Suprapubic skin (tissue), 4 donors: ENCODE measurements at places on chromosomes 2 and 18.

DNA sequence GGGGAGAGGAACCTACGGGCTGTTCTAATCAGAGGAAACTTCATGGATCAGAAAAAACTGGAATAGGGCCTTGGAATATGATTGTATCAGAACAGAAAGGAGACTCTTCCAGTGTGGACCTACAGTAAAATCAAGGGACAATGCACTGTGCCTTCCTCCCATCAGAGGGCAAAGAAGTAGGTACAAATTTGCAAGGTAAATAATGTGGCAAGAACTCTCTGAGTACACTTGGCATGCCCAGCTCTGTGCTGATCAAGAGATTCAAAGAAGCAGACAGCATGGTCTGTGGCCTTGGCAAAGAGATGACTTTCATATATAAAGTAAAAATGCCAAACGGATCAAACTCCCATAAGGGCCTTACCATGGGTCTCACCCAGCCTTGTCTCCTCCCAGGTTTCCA lies 242.6 kb upstream of the OSR1 start:
- no peak for DNase-seq

- DNase-seq: no peak
Measured at GRCh38 chr2:113251118-113251517, 27.6 kb downstream of the PAX8 start.

DNA sequence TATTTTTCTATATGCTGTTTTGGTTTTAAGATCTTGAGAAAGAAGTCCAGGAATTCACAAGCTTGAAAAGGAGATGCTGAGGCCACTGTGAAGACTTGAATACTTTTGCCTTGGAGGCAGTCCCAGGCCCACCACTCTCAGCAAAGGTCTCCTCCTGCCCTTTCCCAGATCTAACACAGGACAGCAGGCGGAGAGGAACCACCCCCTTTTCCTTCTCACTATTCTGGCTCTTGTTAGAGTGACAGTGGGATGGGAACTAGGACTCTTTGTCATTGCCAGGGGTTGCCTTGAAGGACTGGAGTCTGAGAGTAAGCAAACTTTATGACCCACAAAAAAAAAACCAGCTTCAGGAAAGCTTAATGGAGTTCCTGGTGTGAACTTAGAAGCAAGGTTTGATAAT lies 54.7 kb downstream of the E2F6 start:
- no peak for DNase-seq

- no peak for DNase-seq
Measured at GRCh38 chr2:33726415-33726814, 127.3 kb upstream of the FAM98A start.

GRCh38 chr2:204574486-204574885 lies 29.2 kb downstream of the PARD3B start:
- DNase-seq: no peak

- no peak for DNase-seq
Measured at GRCh38 chr2:166112193-166112605, 15.6 kb downstream of the SCN1A start.

GRCh38 chr2:47592381-47592780 lies 189.4 kb downstream of the MSH2 start:
- no peak for DNase-seq

- no peak for DNase-seq
Measured at GRCh38 chr2:21111012-21111411, 12.8 kb upstream of the TDRD15 start.
